Stimulated activated CD4-positive, alpha-beta T cell treated with anti-CD3 and anti-CD28 coated beads, Interleukin-1b, Interleukin-23, amount 100 ng/mL, for 1 hour (primary cell): ENCODE measurements at places on chromosomes 3 and 15.

DNA sequence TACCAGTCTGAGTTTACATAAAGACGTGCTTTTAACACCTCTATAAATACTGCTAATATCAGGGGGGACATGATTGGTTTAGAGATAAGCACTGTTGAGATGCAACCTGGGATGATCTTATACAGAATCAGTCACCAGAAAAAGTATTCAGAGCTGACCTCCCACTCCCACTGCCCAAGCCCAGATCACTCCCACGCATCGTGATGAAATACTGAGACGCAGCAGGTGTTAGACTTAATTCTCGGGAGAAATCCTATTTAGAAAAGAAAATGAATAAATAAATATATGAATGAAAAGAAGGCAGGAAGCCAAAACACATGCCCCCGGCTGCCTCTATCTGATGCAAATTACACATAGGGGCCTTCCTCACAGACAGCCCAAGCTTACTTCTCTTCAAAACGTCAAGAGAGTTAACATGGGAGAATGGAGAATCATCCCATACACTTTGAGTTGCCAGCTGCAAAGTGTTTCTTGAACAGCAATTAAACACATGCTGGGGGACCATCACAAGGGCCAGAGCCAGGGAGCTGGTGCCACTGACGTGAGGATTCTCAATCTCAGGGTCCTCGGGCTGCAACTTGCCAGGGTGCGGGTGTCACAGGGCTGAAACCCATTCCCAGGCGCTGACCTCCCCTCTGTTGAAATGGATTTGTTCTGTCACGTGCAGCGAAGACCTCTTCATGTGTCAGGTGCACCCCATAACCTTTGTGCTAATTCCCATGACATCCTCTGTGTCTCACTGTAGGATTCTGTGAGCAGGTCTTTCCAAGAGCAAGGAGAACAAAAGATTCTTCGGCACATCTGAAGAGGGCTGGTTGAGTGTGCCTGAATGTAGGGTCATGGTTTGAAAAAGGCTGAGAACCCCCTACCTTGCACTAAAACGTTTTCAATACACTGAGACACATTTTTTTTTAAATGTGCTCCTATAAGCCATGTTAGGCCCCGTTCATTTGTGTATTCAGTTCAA lies 764.2 kb upstream of the ARRDC4 start:
- no peak for DNase-seq

DNA sequence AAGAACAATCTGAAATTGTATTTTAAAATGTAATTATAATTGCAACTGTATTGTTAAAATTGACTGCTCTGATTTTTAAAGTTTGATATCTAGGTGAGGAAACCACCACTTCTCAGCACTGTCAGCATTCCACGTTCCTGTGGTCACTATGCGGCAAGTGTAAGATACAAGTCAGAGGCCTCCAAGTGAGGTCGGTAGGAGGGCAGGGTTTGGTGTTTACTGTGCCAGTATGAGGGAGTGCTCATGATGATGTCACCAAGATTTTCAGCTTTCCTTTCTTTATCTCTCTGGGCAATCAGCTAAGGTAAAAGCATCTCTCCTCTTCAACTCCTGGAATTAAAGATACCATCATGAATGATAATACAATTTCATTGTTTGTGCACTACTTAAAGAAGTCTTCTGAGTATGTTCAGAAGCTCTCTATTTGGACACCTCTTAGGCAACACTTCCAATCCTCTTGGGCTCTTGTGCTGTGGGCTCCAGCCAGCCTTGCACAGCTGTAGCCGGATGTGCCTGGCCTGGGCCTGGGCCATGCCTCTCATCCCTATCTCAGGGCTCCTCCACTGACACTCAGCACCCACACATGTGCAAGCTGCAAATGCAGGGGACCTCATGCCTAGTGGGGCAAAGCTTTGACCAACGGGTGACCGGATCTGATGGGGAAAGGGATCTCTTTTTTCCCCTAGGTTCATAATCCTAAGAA lies 42.9 kb downstream of the CCR3 start:
- DNase-seq = no peak

GRCh38 chr15:83694015-83694414 lies 40.1 kb downstream of the ADAMTSL3 start:
- DNase-seq = no peak

- no peak for DNase-seq
Observed at GRCh38 chr15:42203891-42204290, 4.2 kb downstream of the VPS39 start.

GRCh38 chr3:110296885-110297284 lies 774.7 kb upstream of the NECTIN3 start:
- DNase-seq = no peak

DNA sequence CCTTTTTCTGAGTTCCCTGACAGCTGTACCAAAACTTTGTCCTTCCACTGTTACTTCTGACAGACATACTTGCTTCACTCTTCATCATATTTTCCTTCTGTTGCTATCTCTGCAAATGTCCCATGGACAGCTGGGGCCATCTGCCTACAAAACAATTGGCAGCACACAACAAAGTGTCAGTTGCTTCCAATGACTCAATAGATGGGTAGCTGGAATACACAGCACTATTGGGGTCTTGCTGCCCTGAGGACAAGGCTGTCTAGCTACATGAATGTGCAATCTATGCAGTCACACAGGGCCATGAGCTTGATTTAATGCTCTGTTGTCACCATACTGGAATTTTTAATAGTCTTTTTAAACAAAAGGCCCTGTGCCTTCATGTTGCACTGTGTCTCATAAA lies 192.8 kb downstream of the DTWD1 start:
- DNase-seq = no peak
